ENCODE measurements at places on chromosomes 1 and 21.

DNA sequence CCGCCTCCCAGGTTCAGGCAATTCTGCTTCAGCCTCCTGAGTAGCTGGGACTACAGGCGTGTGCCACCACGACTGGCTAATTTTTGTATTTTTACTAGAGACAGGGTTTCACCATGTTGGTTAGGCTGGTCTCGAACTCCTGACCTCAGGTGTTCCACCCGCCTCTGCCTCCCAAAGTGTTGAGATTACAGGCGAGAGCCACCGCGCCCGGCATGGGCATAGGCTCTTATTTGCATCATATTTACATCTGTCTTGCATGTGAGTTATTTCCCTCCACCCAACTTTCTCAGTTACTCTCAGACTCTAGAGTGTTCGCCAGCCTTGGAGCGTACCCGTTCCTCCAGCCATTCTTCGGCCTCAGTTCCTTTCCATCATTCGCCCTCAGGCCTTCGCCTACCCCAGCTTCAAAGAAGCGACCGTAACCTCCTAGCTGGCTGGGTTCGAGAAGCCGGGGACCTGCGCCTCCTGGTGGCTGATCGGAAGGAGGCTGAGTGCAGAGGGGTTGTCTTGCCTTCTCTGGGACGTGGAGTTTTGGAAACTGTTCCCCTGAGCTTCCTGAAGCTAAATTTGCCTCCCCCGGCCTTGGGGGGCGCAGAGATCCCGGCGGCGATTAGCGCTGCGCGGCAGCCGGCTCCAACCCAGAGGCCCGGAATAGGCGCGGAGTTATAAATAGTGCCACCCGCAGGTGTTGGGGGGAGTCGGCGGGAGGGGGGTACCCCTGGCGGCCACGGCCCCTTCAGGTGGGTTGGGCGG lies 3.6 kb upstream of the ZBTB7B start:
- H3K27me3 ChIP-seq, result no peaks in the 10 kb centered on the region
- DNase-seq, result no peak
- peak overlapping the region; percentile 94 for H3K4me3 ChIP-seq
- H3K36me3 ChIP-seq, result no peaks in the 10 kb centered on the region

- H3K27ac ChIP-seq, result no peak overlapping the region
- H3K4me1 ChIP-seq, result no peaks in the 10 kb centered on the region
- H3K36me3 ChIP-seq, result no peaks in the 10 kb centered on the region
- no peak for DNase-seq
- H3K4me3 ChIP-seq, result no peak overlapping the region
These were observed 96.3 kb downstream of the SETD4 start for GRCh38 chr21:35963920-35964451.

DNA sequence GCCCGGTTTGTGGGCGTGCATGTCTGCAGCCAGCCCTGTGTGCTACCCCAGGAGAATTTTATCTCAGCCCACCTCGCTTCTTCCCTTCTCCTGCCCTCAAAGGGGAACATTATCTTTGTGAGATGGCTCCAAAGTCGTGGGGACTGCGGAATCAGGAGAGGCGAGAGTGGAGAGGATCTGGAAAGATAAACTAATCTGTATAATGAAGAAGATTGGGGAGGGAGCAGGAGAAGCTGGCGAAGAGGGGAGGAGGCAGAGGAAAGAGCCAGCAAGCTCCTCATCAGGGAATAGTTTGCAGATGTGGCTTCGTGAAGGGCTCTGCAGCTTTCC lies 310.3 kb downstream of the MATN1 start:
- H3K36me3 ChIP-seq, result no peaks in the 10 kb centered on the region
- H3K27me3 ChIP-seq, result no peaks in the 10 kb centered on the region
- H3K4me1 ChIP-seq, result no peaks in the 10 kb centered on the region
- no peak for DNase-seq
- no peak overlapping the region for H3K4me3 ChIP-seq
- H3K27ac ChIP-seq, result no peak overlapping the region

DNA sequence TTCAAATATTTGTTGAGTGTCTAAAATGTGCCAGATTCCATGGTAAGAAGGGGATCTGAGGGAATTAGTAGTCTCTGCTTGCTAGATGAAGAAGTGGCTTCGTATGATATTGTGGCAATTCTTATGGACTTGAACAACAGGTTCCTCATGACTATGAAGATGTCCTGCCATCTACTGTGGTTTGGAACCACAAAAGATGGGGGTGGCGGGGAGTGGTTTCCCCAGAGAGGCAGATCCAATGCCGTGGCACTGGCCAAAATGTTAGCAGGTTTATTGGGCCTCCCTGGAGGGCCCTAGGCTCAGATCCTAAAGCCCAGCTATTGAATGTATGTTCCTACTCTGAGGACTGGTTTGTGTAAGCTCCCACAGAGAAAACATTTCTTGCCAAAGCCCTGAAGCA lies 120.8 kb downstream of the RGS2 start:
- no peak overlapping the region for H3K4me3 ChIP-seq
- no peaks in the 10 kb centered on the region for H3K36me3 ChIP-seq
- no peak overlapping the region for H3K27ac ChIP-seq
- peaks cover 4% of the 10 kb centered on the region for H3K27me3 ChIP-seq
- no peak for DNase-seq

DNA sequence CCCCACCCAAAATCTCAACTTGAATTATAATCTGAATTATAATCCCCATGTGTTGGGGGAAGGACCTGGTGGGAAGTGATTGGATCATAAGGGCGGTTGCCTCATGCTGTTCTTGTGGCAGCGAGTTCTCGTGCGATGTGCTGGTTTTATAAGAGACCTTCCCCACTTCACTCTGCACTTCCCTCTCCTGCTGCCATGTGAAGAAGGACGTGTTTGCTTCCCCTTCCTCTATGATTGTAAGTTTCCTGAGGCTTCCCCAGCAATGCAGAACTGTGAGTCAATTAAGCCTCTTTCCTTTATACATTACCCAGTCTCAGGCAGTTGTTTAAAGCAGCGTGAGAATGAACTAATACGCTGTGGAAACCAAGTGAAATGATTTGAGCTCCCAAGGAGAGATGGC lies 48.0 kb upstream of the SOD1 start:
- DNase-seq, result no peak
- peaks cover 7% of the 10 kb centered on the region for H3K4me1 ChIP-seq
- no peaks in the 10 kb centered on the region for H3K36me3 ChIP-seq
- no peak overlapping the region for H3K4me3 ChIP-seq
- no peak overlapping the region for H3K27ac ChIP-seq
- no peaks in the 10 kb centered on the region for H3K27me3 ChIP-seq

- H3K27ac ChIP-seq, result peak overlapping the region; percentile 84
- DNase-seq, result no peak
- peaks cover 2% of the 10 kb centered on the region for H3K36me3 ChIP-seq
- no peak overlapping the region for H3K4me3 ChIP-seq
- H3K27me3 ChIP-seq, result peaks cover 3% of the 10 kb centered on the region
These were observed 5.1 kb downstream of the C1orf87 start for GRCh38 chr1:60068393-60069045.

- no peak overlapping the region for H3K27ac ChIP-seq
- H3K4me1 ChIP-seq, result no peaks in the 10 kb centered on the region
- peaks cover 10% of the 10 kb centered on the region for H3K36me3 ChIP-seq
- H3K4me3 ChIP-seq, result no peak overlapping the region
- DNase-seq, result peak; percentile 19
These were observed 7.3 kb upstream of the GJA9 start for GRCh38 chr1:38888423-38889333.

- H3K4me3 ChIP-seq, result no peak overlapping the region
- no peaks in the 10 kb centered on the region for H3K36me3 ChIP-seq
- no peak overlapping the region for H3K27ac ChIP-seq
- no peak for DNase-seq
- H3K4me1 ChIP-seq, result no peaks in the 10 kb centered on the region
- H3K27me3 ChIP-seq, result no peaks in the 10 kb centered on the region
These were observed 29.5 kb downstream of the KCNA3 start for GRCh38 chr1:110645211-110645610.

GRCh38 chr1:172324761-172325160 lies 95.7 kb upstream of the C1orf105 start:
- H3K36me3 ChIP-seq, result no peaks in the 10 kb centered on the region
- H3K4me3 ChIP-seq, result no peak overlapping the region
- H3K27me3 ChIP-seq, result no peaks in the 10 kb centered on the region
- no peak for DNase-seq
- peak overlapping the region; percentile 76 for H3K27ac ChIP-seq

DNA sequence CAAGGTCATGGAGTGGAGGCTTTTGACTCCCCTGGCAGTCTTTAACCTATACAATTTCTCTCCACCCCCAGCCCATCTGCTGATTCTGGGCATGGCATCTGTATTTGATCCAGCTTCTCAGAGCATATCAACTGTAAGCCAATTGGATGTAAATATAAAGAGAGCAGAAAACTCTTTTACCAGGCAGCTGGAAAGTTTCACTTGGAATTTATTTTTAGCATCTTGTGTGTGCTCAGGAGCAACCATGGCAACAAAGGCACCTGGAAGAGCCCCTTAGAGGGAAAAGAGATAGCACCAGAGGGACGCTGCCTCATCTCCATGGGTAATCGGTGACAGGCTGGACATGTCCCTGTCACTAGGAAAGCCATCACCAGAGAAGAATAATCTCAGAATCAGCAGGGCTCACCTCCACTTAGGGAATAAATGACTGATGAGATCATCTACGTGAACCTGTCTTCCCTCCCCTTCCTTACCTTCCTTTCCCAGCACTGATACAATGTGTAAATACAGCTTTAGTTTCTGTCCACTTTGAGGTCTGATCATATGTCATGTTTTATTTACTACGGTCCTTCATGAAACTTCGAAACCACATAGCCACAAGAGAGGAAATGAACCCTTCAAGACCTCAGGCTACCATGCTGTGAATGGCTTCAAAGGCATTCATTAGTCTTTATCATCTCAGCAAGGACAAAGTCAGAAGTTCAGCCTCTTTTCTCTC lies 25.3 kb upstream of the SIPA1L2 start:
- H3K36me3 ChIP-seq, result no peaks in the 10 kb centered on the region
- H3K4me1 ChIP-seq, result peaks cover 8% of the 10 kb centered on the region
- H3K4me3 ChIP-seq, result no peak overlapping the region
- H3K27ac ChIP-seq, result no peak overlapping the region
- no peak for DNase-seq

DNA sequence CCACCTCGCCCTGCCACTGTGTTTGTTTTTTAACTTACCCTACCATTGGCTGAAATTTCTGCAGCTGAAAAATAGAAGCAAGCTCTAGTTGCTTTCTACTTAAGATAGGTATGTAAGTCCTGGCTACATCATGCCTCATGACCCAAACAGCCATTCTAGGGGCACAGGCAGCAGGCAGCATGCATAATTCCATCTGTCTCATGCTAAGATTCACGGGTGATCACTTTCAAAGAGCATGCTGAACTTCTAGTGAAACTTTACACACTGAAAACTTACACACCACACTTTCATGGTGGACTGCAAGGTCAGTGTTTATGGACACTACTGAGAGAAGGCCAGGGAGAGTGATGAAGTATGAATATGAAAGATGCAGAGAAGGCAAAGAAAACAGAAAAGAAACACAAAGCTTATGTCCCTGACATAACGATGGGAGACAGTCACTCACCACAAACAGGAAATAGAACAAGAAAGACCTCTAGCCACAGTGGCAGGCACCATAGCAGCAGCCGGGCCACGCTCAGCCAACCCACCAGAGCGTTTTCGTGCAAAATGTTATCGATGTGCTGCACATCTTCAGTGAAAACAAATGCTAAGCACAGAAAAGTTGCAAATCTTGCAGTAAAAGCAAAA lies 102.3 kb upstream of the TIAM1 start:
- H3K27me3 ChIP-seq, result no peaks in the 10 kb centered on the region
- no peak overlapping the region for H3K27ac ChIP-seq
- no peaks in the 10 kb centered on the region for H3K4me1 ChIP-seq
- DNase-seq, result no peak
- H3K4me3 ChIP-seq, result no peak overlapping the region
- H3K36me3 ChIP-seq, result no peaks in the 10 kb centered on the region

DNA sequence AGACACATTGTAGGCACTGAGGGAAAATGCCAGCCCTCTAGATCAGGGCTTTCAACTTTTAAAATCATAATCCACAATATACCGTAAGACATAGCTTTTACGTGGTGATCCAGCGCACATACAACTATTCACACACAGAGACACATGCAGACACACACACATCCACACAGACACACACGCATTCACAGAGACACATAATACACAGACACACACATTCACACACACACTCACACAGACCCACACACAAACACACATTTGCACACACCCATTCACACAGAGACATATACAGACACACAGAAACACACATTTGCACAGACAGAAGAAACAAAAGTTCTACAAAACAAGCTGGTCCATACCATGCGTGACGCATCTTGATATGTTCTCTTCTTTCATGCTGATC lies 244.5 kb downstream of the RHOU start:
- no peak for DNase-seq
- H3K36me3 ChIP-seq, result no peaks in the 10 kb centered on the region
- no peak overlapping the region for H3K27ac ChIP-seq
- H3K4me3 ChIP-seq, result no peak overlapping the region
- H3K4me1 ChIP-seq, result peaks cover 4% of the 10 kb centered on the region

- DNase-seq, result peak; percentile 82
- no peaks in the 10 kb centered on the region for H3K4me1 ChIP-seq
- no peaks in the 10 kb centered on the region for H3K36me3 ChIP-seq
- no peak overlapping the region for H3K4me3 ChIP-seq
These were observed 122.1 kb downstream of the UCK2 start for GRCh38 chr1:165949335-165950130.

GRCh38 chr1:80933346-80933745 lies 867.4 kb upstream of the ADGRL2 start:
- no peak for DNase-seq
- peaks cover 13% of the 10 kb centered on the region for H3K36me3 ChIP-seq
- H3K4me3 ChIP-seq, result no peak overlapping the region
- no peak overlapping the region for H3K27ac ChIP-seq
- H3K27me3 ChIP-seq, result no peaks in the 10 kb centered on the region
- no peaks in the 10 kb centered on the region for H3K4me1 ChIP-seq

DNA sequence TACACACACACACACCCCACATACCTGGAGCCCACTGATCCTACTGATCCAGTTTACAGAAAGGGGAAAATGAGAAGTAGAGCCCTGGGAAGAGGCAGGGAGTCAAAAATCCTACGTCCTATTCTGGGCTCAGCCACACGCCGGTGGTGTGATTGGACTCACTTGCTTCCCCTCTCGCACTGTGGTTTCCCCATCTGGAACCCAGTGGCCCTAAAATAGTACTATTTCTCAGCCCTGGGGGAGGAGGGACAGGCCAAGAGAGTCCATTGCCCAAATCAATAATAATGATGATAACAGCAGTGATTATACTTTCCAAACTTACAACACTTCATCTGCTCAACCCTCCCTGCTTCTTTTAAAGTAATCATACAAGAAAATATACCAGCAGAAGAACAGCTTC lies 2.9 kb upstream of the PIGR start:
- H3K27ac ChIP-seq, result no peak overlapping the region
- no peak for DNase-seq
- H3K27me3 ChIP-seq, result peaks cover 12% of the 10 kb centered on the region

Measured in osteocyte (in vitro differentiated cells).